Omental fat pad (tissue), 4 donors: ENCODE measurements at places on chromosomes 3 and 15. TPM values are rescaled to one million over a fixed set of nuclear protein-coding genes. Genes with fewer than 3 reads are reported as not detected.

GRCh38 chr3:187210091-187210490 lies 12.8 kb downstream of the RTP1 start:
- DNase-seq, result no peak

GRCh38 chr15:80747317-80748053 lies 31.7 kb upstream of the CEMIP start:
- no peak for DNase-seq

DNA sequence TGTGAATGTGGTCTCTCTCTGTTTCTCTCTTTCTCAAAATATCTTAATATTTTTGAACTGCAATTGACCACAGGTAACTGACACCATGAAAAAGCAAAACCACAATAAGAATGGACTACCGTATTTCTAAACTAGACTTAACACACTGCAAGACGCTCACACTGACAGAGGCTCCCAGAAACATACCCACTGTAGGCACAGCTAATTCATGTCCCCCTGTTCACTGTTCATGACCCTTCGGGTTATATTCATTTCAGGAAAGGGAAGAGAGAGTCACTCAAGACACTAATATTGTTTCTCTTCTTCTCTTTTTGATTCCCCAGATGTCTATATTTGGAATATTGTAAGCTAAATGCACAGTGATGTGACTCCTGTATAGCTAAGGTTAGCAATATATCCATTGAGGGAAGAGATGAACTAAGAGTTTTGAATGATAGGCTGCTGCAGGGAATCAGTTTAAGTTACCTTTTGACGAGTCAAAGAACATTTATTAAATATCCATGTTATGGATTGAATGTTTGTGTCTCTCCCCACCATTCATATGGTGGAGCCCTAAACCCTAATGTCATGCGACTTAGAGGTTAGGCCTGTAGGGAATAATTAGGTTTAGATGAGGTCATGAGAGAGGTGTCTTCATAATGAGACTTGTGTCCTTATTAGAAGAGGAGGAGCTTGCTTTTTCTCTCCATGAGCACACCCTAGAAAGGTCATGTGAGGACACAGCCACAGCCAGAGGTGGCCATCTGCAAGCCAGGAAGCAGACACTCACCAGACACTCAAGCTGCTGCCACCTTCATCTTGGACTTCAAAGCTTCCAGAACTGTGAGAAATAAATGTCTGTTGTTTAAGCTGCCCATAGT lies 216.6 kb upstream of the GRM7 start:
- no peak for DNase-seq

DNA sequence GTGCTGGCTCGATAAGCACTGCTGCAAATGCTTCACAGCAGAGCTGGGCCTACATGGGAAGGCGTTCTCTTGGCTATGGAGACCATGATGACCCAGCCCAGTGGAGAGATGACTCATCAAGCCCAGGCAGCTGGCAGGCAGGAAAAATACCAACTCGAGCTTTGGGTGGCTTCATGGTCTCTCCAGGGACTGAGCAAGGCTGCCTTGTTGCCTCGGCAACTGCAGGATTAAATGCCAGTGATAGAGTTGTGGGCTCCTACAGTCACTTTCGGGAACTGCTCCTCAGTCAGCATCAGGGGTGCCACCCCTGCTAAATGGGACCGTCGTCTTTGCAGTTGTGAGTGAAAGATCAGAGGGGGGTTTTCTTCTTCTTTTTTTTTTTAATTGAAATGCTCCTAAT lies 54.6 kb upstream of the MYZAP start:
- no peak for DNase-seq

Gene SEMA6D
- total RNA-seq, result 3.4 TPM

- no peak for DNase-seq
These were observed 310.2 kb downstream of the TBC1D5 start for GRCh38 chr3:17432236-17432635.

DNA sequence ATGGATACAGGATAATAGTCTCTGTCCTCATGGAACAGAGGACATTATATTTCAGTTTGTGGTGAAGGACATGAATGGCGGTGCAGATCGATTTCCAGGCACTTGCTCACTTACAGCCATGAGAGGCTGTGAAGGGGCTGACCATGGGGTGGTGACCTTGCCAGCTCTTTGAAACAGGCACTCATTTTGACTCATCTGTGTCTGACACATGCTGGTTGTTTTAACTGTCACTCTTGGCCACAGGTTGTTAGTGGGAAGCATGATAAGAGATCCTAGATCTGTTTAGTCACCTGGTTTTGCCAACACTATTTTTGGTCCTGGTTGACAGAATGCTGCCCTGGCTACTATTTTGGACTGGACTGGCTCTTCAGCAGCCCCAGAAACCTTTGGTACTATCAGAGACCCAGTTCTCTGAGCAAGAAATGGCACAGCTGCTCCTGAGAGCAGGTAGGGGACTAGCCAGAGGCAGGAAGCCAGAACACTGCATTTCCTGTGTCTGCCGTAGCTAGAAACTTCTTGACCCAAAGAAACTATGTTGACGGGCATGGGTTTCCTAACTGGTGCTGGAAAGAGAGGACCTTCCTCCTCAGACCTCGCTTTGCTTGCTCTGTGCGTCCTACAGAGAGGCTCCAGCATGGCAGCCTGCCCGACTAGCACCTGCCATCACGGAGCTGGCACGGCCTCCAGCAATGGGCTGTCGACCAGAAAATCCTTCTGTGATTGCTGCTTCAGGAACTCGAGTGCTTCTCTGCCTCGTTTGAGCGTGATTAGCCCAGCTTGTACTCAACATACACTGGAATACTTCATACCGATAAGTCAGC lies 6.3 kb downstream of the PXYLP1 start:
- DNase-seq, result no peak

DNA sequence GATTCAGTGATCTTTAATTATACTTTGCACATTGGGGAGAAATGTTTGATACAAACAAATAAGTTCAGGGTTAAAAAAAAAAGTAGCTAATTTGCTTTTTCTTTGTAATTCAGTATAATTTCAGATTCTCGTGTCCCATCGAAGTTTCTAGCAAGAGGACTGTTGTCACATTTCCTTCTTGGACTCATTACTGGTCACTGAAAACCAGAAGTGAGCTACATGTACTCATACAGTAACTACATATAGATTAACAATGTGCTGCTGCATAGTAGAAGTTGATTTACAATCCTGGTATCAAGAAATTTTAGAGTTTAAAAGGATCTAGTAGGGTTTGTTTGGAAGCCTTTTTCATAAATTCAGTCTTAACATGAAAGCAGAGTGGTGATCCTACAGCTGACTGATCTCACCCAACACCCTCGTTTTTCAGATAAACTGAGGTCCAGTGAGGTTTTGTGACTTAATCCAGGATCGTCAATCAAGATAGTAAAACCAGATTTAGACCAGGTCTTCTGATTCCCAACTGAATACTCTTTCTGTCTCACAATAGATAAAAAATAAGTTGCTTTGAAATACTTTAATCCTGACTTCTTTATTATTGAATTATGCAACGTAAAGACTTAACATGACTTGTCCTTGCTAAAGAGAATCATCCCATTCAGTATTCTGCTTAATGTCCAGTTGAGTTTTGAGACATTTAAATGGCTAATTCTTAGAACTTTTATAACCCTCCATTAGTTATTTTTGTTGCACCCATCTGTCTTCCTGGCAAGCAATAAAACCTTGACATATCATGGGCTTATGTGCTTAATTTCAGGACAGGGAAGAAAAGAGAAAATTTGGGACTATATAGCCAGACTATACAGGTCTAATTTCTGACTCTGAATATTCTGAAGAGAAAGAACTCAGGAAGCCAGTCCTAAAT lies 2.8 kb downstream of the SEC62 start:
- DNase-seq, result no peak

DNA sequence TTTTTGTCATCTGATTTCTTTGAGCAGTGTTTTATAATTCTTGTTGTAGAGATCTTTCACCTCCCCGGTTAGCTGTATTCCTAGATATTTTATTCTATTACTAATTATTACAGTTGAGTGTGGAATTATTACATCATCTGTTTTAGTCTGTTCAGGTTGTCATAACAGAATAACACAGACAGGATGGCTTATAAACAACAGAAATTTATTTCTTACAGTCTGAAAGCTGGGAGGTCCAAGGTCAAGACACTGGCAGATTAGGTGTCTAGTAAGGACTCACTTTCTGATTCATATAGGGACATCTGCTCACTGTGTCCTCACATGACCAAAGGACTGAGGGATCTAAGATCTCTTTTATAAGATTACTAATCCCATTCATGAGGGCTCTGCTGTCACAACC lies 121.3 kb upstream of the THBS1 start:
- DNase-seq, result no peak
